ENCODE measurements at places on chromosomes 1 and 21.

- DNase-seq = no peak
Observed at GRCh38 chr1:30287976-30288375, 435.4 kb downstream of the MATN1 start.

GRCh38 chr1:9400425-9401079, 107.9 kb downstream of the SPSB1 start:
- DNase-seq = no peak

- no peak for DNase-seq
Observed at GRCh38 chr1:33384040-33384812, 46.7 kb downstream of the PHC2 start.

DNA sequence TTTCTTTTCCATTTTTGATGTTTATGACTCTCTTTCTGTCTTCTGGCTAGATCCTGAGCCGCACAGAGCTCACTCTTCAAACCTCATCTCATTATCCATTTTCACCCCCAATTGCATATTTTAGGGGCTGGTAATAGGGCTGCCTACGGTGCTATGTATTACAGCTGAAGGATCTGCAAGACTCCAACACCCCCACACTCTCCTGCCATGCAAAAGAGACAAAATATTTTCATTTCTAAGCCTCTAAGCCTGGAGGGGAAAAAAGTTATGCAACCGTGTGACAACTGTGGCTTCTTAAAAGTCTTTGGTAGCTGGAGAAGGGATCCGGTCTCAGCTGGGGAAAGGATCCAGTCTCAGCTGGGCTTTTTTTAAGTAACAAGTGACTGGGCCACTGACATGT, 311.6 kb downstream of the NPHP4 start:
- no peak for DNase-seq

DNA sequence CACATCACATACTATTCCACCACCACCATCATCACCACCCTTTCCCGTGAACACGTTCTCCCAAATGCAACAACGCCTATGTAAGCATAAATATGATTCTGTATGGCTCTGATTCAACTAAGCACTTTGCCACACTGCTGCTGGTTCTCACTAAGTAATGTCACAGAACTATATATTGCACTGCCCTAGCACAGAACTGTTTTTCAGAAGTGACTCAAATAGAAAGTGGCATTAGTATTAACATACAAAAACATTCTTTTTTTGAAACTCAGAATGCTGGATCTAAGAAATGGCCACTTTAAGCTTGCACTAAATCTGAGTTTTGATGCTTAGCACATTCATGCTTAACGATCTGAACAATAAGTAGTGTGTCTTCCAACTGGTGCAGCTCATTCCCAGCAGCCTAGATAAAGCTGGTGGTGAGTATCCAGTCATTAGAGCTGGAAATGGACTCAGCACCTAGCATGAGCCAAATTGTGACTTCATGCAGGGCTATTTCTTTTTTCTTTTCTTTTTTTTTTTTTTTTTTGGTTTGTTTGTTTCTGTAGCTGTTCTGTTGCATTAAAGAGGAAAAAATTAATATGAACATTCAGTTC, 46.2 kb upstream of the ZC3H11B start:
- DNase-seq = no peak

DNA sequence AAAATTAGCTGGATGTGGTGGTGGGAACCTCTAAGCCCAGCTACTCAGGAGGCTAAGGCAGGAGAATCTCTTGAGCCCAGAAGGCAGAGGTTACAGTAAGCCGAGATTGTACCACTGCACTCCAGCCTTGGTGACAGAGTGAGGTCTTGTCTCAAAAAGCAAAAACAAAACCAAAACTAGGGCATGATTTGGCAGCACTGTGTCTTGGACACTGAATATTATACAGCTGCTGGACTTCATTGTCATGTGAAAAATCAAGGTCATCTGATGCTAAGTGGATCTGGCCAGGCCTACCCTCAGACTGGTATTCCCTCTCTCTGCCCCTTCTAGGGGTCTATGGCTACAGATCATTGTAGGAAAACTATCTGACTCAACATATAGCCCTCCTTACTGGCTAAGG, 55.2 kb upstream of the MRPS6 start:
- no peak for DNase-seq

- DNase-seq = no peak
Observed at GRCh38 chr1:9143250-9143649, 14.3 kb upstream of the GPR157 start.
